Colonic mucosa (tissue), 4 donors: ENCODE measurements at places on chromosomes 2 and 18. TPM values are rescaled to one million over a fixed set of nuclear protein-coding genes. Genes with fewer than 3 reads are reported as not detected.

Gene CFAP65
- total RNA-seq, result 0.05 TPM

- H3K27me3 ChIP-seq, result no peaks in the 10 kb centered on the region
- H3K4me3 ChIP-seq, result no peak overlapping the region
- H3K4me1 ChIP-seq, result no peaks in the 10 kb centered on the region
- H3K36me3 ChIP-seq, result peaks cover 31% of the 10 kb centered on the region
- no peak overlapping the region for H3K27ac ChIP-seq
- no peak for DNase-seq
These were observed 70.7 kb downstream of the CCDC93 start for GRCh38 chr2:117943013-117943672.

- no peak overlapping the region for H3K27ac ChIP-seq
- no peak overlapping the region for H3K4me3 ChIP-seq
- no peaks in the 10 kb centered on the region for H3K27me3 ChIP-seq
- H3K36me3 ChIP-seq, result no peaks in the 10 kb centered on the region
- no peaks in the 10 kb centered on the region for H3K4me1 ChIP-seq
- DNase-seq, result no peak
These were observed 47.1 kb upstream of the REL start for GRCh38 chr2:60834270-60834717.

GRCh38 chr2:218991674-218992168 lies 1.5 kb downstream of the CRYBA2 start:
- H3K27me3 ChIP-seq, result peaks cover 86% of the 10 kb centered on the region
- peaks cover 15% of the 10 kb centered on the region for H3K4me1 ChIP-seq
- no peak overlapping the region for H3K27ac ChIP-seq
- no peak overlapping the region for H3K4me3 ChIP-seq
- no peak for DNase-seq
